Tongue (tissue), 3 donors: ENCODE measurements at places on chromosomes 13 and 19. TPM values are rescaled to one million over a fixed set of nuclear protein-coding genes. Genes with fewer than 3 reads are reported as not detected.

Gene TMEM255B
- 2.7 TPM for total RNA-seq

Gene SULT2A1
- total RNA-seq: not detected

Gene ATP11A
- total RNA-seq: 38.0 TPM

Gene TPGS1
- 34.5 TPM for total RNA-seq

Gene TLE2
- total RNA-seq: 52.7 TPM

Gene RYR1
- total RNA-seq: 231 TPM

Gene ZNF835
- 5.0 TPM for total RNA-seq

GRCh38 chr13:101449790-101450748 lies 2.4 kb upstream of the ITGBL1 start:
- DNase-seq: no peak

DNA sequence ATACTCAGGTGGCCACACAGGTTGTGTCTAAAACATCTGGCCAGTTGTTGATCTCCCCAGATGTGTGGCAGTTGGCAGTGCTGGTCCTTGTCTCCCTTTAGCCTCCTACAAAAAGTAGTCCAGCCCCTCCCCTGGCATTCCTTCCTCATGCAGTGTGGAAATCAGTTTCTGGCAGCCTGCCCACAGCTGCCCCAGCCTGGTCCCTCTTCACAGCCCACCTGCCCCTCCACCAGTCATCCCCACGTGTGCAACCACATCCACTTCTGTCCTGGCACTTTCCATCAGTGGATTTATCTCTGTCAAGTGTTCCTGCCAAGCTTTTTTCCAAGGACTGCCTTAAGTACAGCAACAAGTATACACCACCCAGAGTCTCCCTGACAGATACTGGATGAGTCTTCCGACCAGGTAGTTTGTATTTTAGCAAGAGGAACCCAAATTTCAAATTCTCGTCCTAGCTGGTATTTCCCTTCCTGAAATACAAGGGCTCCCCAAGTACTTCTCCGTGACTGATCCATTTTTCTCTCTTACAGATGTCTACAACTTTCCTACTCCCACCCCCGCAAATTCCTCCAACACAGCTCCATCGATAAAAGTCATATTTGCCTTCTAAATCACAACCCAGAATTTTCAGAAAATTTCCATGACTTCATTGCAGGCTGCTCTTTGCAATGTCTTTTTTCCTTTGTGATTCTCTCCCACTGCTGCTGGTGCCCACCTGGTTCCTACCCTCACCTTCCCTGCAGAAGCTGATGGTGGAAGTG lies 313.5 kb downstream of the FOXO1 start:
- peak; percentile 93 for DNase-seq

GRCh38 chr19:55259540-55260210 lies 858 bp upstream of the PPP6R1 start:
- no peak for DNase-seq

GRCh38 chr19:41870401-41870873 lies 6.6 kb upstream of the CD79A start:
- no peak for DNase-seq

DNA sequence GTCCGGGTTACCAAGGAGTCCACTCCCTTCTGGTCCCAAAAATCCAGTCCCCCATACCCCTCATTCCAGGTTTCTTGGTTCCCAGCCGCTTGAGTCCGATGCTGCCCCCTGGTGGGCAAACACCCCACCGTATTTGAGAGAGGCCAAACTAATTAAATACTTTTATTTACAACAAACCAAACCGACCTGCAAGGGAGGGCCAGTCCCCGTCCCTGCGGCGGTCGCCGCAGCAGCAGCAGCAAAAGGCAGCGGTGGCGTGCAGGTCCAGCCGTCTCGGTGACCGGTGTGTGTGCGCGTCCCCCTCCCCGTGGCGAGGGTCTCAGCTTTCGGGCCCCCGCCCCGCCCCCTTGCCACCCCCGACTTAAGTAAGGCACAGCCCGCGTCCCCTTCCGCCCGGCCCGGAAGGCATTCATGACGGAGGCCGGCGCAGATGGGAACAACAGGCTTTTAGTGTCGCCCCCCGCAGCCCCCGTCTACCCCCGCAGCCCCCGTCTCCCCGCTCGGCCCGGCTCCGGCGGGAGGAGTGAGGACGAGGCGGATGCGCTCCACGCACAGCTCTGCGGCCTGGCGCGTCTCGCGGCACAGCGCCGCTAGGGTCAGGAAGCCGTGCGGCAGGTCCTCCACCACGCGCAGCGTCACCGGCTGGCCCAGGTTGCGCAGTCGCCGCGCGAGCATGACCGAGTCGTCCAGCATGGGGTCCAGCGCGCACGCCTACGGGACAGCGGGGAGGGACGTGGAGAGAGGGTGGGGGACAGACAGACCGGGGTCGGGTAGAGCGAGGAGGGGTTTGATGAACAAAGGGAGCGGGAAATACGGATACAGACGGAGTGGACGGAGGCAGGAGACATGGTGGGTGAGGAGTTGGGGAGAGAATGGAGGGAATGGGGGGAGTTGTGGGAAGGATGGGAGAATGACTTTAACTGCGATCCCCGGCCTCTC lies 11.5 kb upstream of the CNFN start:
- DNase-seq: peak; percentile 93

- no peak for DNase-seq
Observed at GRCh38 chr19:38149661-38150061, 74.4 kb downstream of the DPF1 start.

DNA sequence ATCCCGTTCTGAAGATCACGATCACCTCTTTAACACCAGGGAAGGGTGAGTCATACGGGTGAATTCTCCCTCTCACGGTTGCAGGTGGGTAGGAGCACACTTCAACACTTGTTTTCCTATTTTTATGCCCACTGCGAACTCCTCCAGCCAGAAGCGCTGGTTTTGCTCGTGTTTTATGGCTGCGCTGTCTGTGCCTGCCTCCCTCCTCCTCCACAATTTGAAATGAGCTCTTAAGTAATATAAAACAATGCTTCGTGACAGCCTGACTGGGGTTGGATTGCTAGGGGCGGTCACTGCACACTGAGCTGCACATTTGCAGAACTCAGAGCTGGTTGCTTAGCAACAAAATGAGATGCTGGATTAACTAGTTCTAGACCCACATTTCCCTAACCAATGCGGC lies 12.9 kb downstream of the CCDC70 start:
- peak; percentile 44 for DNase-seq

- no peak for DNase-seq
Observed at GRCh38 chr13:109301726-109302125, 484.7 kb downstream of the IRS2 start.

DNA sequence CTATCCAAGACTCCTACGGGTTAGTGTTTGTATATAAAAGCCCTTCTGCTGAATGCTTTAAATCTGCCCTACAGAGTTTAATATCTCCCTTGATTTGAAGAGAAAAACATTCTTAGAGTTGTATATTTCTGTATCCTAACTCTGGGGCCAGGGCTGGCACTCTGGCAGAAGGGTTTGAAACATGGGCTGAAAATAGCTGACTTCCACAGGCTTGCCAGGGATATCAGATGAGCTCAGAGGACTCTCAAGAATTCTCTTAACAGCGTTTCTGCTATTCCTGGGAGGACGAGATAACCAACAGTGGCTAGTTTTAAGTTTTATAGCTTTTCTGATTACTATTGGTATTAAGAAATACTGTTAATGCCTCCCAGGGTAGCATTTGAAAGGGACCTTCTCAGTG lies 127.5 kb downstream of the LIG4 start:
- DNase-seq: peak; percentile 23

GRCh38 chr19:52258426-52258825 lies 11.0 kb upstream of the ZNF766 start:
- no peak for DNase-seq

GRCh38 chr13:95624020-95624419 lies 20.5 kb downstream of the DZIP1 start:
- peak; percentile 77 for DNase-seq

- no peak for DNase-seq
Observed at GRCh38 chr19:1257475-1258162, 9.2 kb downstream of the MIDN start.

DNA sequence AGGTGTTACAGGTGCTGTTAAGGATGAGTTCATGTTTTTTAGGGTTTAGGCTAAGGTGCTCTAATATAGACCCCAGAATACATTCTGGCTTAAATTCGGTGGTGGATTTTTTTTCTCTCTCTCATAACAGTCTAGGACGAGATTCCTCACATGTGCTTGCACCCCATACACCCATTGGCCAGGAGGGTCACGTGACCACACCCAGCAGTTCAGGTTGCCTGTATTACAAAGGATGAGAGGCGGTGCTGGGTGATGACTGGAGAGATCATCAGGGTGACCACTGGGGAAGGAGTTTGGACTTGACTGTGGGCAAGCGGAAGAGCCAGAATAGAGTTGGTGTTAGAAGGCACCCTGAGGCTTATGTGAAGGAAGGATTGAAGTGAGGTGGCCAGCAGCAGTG lies 27.7 kb downstream of the PPP2R1A start:
- DNase-seq: no peak

- no peak for DNase-seq
Observed at GRCh38 chr19:39492225-39492624, 6.5 kb upstream of the DLL3 start.

DNA sequence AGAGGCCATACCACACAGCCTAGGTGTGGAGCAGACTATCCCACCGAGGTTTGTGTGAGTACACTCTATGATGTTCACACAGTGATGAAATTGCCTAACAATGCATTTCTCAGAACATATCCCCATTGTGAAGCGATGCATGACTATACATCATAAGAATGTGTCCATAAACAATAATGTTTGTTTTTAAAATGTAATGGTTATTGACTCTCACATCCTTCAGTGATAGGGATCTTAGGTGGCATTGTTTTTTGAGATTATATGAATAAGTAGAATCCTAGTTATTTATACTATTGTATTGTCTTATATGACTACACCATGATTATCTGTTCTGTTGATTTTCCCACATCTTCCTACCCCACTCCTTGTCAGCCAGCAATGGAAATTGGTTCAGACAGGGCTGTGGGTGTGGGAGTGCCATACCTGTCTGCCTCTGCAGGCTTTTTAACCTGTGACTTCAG lies 13.6 kb downstream of the CCNA1 start:
- DNase-seq: no peak

- no peak for DNase-seq
Observed at GRCh38 chr13:27847669-27848068, 55.4 kb downstream of the GSX1 start.

DNA sequence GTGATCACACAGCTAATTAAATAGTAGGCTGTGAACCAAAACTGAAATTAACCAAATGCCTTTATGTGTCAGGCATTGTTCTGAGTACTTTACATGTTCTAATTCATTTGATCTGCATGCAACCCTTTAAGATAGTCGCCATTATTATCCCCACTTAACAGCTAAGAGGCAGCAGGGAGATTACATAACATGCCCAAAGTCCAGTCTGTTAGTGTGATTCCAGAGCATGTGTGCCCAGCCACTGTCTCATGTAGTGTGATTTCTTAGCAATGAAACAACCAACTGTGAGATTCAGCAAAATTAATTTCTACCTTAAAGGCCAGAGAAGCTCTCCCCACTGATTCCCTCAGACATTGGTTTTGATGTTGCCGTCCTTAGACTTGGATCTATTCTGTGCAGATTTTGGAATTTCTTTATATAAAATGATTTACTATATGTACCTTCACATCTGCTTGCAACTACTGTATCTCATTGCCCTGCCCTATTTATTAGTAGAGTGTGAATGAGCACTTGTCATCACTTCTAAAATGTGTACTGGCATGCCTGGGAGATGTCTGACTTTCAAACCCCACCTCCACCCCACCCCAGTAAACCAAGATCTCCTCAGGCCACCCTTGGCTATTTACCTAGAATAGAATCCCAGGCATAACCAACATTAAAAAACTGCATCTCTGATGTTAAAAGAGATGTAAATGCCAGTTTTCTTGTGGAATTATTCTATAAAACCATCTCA lies 41.2 kb downstream of the POLR1D start:
- DNase-seq: no peak

DNA sequence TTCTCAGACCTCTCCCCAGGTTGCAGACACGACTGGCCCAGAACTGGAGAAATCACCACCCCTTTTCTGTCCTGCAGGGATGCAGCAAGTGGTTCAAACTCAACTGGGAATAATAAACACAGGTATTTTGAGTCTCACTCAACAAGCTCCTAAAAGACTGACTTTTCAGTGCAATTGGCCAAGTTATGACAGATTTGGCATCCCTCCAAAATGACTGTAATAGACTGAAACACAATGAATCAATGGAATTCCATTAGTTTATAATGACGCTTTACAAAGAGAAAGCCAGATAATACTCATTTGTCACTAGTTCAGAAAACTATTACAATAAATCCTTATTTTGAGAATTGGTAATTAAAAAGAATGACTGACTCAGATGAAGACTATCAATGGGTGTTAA lies 38.1 kb downstream of the MIPEP start:
- peak; percentile 35 for DNase-seq
